ENCODE measurements at places on chromosomes 4 and X. TPM values are rescaled to one million over a fixed set of nuclear protein-coding genes. Genes with fewer than 3 reads are reported as not detected.

DNA sequence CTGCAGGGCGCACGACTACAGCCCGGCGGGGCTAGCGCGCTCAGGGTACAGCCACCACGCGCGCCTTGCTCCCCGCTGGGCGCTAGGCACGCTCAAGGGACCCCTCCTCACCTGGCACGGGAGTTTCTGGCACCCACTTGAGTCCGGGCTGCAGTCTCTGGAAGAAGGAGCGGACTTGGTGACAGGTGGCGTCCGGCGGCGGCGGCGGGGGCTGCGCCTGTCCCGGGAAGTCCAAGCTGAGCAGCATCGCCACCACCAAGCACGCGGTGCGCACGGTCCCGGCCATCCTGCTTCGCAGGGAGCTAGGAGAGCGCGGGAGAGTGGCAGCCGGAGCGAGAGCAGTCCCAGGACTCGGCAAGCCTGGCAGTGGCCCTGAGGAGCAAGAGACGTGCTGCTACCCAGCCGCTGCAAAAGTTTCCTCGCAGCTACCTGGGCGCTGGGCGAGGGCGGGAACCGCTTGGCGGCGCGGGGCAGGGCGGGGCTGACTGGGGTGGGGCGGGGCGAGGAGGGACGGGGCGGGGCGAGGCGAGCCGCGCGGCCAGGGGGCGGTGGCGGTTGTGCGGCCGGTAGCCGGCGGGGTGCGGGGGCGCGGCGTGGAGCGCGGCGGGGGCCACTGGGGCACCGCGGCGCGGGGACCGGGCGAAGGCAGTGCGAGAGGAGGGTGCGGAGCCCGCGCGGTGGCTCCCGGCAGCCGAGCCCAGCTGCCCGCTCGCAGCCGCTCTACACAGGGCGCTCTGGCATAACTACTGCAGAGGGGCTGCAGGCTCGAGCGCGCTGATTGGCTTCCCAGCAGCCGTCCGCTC, at the start of gene GPC3:
GPC3 (minus strand) TSS at position 431 of the 803 bp plus-strand sequence.
- H3K4me3 ChIP-seq: peak within 1 kb of the TSS; percentile 77
- peaks cover 21% of the 10 kb centered on the region for H3K27me3 ChIP-seq
- H3K27ac ChIP-seq: no peak within 1 kb of the TSS
- H3K36me3 ChIP-seq: no peaks in the 10 kb centered on the region
- DNase-seq: peak; percentile 73
- H3K4me1 ChIP-seq: peaks cover 45% of the 10 kb centered on the region

- H3K27me3 ChIP-seq: no peaks in the 10 kb centered on the region
- H3K4me1 ChIP-seq: peaks cover 4% of the 10 kb centered on the region
- DNase-seq: no peak
These were observed 115.7 kb upstream of the FAT1 start for GRCh38 chr4:186839122-186840037.

Gene PABPC4L
- 3.6 TPM for total RNA-seq

Gene SPIN2A
- total RNA-seq: 4.5 TPM
